T-cell (primary cell): ENCODE measurements at places on chromosomes 11 and 22. TPM values are rescaled to one million over a fixed set of nuclear protein-coding genes. Genes with fewer than 3 reads are reported as not detected.
A peak's percentile ranks its signal among the peaks of the same experiment; 100 is the strongest.

The DDI1 gene
- not detected for total RNA-seq

DNA sequence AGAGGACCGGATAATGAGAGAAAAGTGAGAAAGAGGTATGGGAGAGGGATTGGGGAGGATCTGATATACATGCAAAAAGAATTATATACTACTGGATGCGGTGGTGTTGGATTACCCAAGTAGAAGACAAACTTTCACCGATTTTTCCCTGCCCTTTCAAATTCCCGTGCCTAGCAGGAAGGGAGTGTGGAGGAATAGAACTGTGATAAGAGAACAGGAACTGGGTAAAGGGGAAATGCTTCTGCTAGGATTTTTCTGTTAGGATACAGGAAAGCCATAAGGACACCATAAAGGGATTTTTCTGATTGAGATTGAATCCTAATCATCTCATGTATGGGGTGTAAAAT is 480 bp upstream of the MTMR2 start:
- H3K4me1 ChIP-seq: no peaks in the 10 kb centered on the region
- no peak for DNase-seq
- peak overlapping the region; percentile 84 for H3K27ac ChIP-seq

The XNDC1N gene
- total RNA-seq: 24.7 TPM

DNA sequence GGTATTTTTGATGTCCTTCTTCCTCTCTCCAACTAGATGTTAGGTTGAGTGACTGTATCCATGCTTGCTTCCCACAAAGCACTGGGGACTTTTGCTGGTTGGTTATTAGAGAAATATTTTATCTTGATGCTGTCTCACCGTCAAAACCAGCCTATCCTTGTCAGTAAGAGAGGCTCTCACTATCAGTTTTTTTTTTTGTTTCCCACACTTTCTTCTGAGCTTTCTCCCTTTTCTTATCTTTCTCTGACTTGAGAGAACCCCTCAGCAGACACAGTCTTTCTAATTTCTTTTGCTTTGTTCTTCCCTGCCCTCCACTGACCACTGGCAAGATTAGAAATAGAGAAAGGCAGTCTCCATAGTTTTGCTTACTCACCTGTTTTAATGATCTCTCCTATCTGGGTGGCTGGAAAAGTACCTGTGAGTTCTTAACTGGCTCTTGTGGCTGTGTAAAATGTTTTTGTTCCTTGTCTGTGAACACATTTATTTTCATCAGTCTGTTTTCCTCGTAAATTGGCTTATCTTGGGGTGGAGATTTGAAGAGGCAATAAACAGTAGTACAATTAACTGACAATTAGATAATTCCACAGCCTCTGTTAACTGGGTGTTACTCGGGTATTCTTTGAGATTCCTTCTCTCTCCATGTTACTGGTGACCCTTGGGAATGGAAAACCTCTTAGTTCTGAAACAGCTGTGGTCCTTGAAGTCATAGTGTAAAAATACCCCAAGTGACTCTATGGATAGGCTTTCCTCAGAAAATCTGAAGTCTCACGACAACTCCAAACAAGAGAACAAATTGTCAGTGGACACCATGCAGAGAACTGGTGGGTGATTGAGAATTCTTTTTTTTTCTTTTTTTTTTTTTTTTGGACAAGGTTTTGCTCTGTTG is at the start of gene NXPE1:
Gene NXPE1 (minus strand): TSS at position 457 of the 886 bp plus-strand sequence. CDS start 8,680 bp downstream, outside the sequence.
- H3K27ac ChIP-seq: no peak within 1 kb of the TSS
- no peaks in the 10 kb centered on the region for H3K4me1 ChIP-seq
- H3K27me3 ChIP-seq: no peaks in the 10 kb centered on the region

The MMP8 gene
- not detected for total RNA-seq

GRCh38 chr11:76030286-76030685 is 176.0 kb downstream of the WNT11 start:
- no peaks in the 10 kb centered on the region for H3K36me3 ChIP-seq
- H3K27ac ChIP-seq: no peak overlapping the region
- no peaks in the 10 kb centered on the region for H3K27me3 ChIP-seq
- no peak for DNase-seq
- H3K4me3 ChIP-seq: no peak overlapping the region

DNA sequence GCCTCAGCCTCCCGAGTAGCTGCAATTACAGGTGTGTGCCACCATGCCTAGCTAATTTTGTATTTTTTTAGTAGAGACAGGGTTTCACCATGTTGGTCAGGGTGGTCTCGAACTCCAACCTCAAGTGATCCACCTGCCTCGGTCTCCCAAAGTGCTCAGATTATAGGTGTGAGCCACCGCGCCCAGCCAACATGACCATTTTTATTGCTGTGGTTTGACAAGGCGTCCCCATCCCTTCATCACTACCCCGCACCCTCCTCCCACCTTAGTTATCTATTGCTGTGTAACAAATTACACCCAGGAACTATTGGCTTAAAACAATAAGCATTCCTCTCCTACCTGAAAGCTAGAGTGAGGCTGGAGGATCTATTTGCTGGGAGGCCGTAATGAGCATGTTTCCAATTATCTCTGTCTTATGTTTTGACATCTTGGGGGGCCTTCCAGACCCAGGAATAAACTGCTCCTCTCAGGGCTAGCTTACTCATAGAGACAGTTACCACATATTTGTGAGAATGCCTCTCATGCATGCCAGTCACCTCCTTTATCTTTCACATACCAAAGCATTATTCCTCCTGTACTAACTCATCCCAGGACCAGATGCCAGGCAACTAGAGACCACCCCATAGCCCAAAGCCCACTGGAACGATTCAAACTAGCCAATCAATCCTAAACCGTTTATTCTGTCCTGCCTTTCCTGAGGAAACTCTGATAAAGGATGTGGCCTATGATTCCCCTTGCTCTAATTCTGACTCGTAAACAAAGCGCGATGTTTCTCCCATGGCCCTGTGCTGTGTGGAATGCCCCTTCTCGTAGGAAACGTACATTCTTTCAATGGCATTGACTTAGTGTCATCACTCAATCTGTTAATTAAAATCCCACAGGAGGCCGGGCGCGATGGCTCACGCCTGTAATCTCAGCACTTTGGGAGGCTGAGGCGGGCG is 19.4 kb downstream of the SNU13 start:
- no peak for DNase-seq
- H3K27me3 ChIP-seq: no peaks in the 10 kb centered on the region
- H3K27ac ChIP-seq: no peak overlapping the region
- H3K36me3 ChIP-seq: peaks cover 5% of the 10 kb centered on the region

The CNIH2 gene
- 9.9 TPM for total RNA-seq

- H3K4me1 ChIP-seq: peaks cover 30% of the 10 kb centered on the region
- H3K27ac ChIP-seq: no peak overlapping the region
- no peaks in the 10 kb centered on the region for H3K36me3 ChIP-seq
- H3K4me3 ChIP-seq: no peak overlapping the region
These were observed 74.2 kb upstream of the IGLL5 start for GRCh38 chr22:22813126-22814075.

GRCh38 chr11:70680781-70681281 is 282.5 kb downstream of the CTTN start:
- no peaks in the 10 kb centered on the region for H3K36me3 ChIP-seq
- no peak overlapping the region for H3K27ac ChIP-seq
- no peak for DNase-seq
- no peak overlapping the region for H3K4me3 ChIP-seq
- no peaks in the 10 kb centered on the region for H3K4me1 ChIP-seq
- peaks cover 28% of the 10 kb centered on the region for H3K27me3 ChIP-seq

The VSIG10L2 gene
- total RNA-seq: not detected

DNA sequence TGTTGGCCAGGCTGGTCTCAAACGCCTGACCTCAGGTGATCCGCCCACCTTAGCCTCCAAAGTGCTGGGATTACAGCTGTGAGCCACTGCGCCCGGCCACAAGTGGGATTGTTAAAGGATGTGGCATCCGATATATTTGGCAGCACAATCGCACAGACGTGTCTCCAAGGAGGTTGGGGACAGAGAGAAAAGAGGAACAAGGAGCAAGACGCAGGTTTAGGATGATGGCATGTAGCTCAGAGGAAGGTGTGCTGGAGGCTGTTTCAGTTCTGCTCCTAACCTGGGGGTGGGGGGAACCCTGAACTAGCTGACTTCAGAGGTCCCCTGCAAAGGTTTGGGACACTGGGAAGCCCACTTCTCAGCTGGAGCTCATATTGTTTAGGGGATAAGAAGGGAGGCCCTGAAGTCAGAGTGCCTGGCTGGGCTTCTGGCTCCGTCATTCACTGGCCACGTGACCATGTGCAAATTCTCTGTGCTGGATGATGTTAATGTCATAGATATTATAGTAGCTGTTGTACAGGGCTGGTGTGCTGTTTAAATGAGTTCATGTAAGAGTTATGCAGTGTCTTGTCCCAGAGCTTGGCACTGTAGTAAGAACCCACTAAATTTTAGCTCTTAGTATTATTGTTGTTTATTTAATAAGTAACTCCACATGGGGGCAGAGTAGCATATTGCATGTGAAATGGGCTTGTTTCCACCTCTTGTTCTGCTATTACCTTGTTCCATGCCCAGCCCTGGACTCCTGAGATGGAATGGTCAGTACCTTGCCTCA is 129.7 kb downstream of the ST3GAL4 start:
- no peak for DNase-seq
- H3K4me3 ChIP-seq: no peak overlapping the region
- H3K4me1 ChIP-seq: peaks cover 5% of the 10 kb centered on the region

The SYCE3 gene
- total RNA-seq: not detected

DNA sequence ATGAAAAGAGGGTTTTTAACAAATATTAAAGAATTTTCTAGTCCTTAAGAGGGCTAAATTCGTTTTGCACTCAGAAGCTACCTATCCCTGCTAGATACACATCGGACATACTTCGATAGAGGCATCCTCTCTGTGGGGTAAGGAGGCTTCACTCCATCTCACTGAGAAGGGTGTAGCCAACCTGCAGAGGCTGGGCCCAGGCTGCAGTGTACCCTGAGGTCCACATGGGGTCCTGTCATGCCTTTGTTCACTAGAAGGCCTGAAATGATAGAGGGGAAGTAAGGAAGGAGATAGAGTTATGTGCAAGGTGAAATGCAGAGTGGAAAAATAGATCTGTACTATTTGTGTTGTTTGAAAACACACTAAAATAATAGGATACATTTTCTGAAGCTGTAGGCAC is 45.6 kb downstream of the IGSF9B start:
- peaks cover 15% of the 10 kb centered on the region for H3K36me3 ChIP-seq
- DNase-seq: no peak
- no peak overlapping the region for H3K27ac ChIP-seq

DNA sequence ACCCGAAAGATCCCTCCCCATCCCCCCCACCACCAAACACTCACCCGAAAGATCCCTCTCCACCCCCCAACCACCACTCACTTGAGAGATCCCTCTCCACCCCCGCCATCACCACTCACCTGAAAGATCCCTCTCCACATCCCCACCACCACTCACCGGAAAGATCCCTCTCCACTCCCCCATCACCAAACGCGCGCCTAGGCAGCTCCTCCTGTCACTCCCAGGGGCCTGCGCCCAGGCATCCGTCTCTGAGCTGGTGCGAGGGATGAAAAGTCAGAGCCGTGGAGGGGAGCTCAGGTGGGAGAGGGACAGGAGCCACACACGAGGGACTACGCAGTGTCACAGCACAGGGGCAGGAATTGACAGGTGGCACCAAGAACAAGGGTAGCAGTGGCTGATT is 11.5 kb downstream of the KIAA0930 start:
- H3K4me3 ChIP-seq: no peak overlapping the region
- DNase-seq: no peak
- no peaks in the 10 kb centered on the region for H3K27me3 ChIP-seq
- H3K36me3 ChIP-seq: peaks cover 3% of the 10 kb centered on the region
- H3K27ac ChIP-seq: no peak overlapping the region
- H3K4me1 ChIP-seq: no peaks in the 10 kb centered on the region

The PACS1 gene
- total RNA-seq: 236 TPM

- no peak overlapping the region for H3K4me3 ChIP-seq
- H3K36me3 ChIP-seq: peaks cover 23% of the 10 kb centered on the region
- DNase-seq: no peak
- peaks cover 79% of the 10 kb centered on the region for H3K4me1 ChIP-seq
- no peaks in the 10 kb centered on the region for H3K27me3 ChIP-seq
These were observed 14.8 kb downstream of the BRD1 start for GRCh38 chr22:49812838-49813237.

The HORMAD2 gene
- total RNA-seq: not detected

GRCh38 chr11:61787928-61788491 is 4.4 kb downstream of the TMEM258 start:
- no peak for DNase-seq
- H3K4me3 ChIP-seq: no peak overlapping the region
- no peaks in the 10 kb centered on the region for H3K27me3 ChIP-seq
- peaks cover 29% of the 10 kb centered on the region for H3K36me3 ChIP-seq

The PATE2 gene
- not detected for total RNA-seq

DNA sequence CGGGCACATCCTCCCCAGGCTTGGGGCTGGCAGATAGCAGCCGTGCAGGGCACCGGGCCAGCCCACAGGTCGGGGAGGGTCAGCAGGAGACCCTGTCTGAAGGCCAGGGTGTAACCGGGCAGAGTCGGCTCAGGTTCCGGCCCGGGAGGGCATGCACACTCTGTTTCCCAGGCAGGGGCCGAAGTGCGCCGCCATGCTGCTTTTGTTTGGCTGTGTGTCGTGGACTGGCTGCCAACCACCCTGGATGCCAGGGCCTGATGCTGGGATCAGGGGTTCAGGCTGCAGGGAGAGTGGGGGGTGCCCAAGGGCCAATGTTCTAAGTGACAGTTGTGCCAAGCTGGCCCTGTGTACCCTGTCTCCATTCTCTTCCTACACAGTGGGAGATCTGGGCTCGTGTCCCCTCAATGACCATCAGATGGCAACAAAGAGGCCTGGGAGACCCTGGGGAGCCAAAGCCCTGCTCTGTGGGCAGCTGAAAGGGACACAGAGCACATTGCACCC is 120.9 kb upstream of the B3GAT1 start:
- DNase-seq: no peak
- no peaks in the 10 kb centered on the region for H3K4me1 ChIP-seq
- H3K27ac ChIP-seq: no peak overlapping the region
- H3K4me3 ChIP-seq: no peak overlapping the region
- H3K27me3 ChIP-seq: peaks cover 34% of the 10 kb centered on the region
- H3K36me3 ChIP-seq: no peaks in the 10 kb centered on the region

The GLYATL2 gene
- total RNA-seq: not detected

DNA sequence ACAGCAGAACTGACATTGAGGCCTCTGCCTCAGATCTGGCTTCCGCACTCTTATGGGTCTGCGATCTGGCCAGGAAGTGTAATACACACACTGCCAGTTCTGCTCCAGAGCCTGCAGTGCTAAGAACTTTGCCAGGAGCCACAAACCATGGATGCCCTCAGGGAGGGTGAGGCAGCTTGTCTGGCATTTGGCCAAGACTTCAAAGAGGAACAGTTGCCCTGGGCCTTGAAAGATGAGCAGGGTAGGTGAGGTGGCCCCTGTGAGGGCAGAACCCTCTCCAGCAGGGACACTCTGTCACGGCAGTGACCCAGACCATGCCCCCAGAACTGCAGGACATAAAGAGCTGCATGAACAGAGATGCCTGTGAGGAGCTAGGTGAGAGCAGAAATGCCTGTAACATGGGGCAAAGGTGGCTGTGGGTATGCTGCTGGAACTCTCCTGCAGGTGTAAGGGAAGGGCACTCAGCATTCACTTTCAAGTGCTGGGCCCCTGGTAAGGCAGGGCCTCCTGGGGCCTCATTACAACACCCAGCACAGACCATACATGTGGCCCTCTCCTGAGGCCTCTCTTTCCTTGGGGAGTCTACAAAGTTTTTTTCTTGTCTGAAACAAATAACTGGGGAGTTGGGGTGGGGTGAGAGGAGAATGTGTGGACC is 47.3 kb downstream of the NEU3 start:
- H3K36me3 ChIP-seq: no peaks in the 10 kb centered on the region
- no peaks in the 10 kb centered on the region for H3K4me1 ChIP-seq
- H3K27me3 ChIP-seq: peaks cover 9% of the 10 kb centered on the region
- no peak overlapping the region for H3K27ac ChIP-seq
- H3K4me3 ChIP-seq: no peak overlapping the region
- no peak for DNase-seq
